ENCODE measurements at places on chromosomes 4 and X.
A peak's percentile ranks its signal among the peaks of the same experiment; 100 is the strongest.

GRCh38 chr4:100938698-100939097 is 408.6 kb downstream of the PPP3CA start:
- no peak for DNase-seq

- DNase-seq, result no peak
These were observed 1306.6 kb upstream of the PABPC4L start for GRCh38 chr4:135508006-135508714.

DNA sequence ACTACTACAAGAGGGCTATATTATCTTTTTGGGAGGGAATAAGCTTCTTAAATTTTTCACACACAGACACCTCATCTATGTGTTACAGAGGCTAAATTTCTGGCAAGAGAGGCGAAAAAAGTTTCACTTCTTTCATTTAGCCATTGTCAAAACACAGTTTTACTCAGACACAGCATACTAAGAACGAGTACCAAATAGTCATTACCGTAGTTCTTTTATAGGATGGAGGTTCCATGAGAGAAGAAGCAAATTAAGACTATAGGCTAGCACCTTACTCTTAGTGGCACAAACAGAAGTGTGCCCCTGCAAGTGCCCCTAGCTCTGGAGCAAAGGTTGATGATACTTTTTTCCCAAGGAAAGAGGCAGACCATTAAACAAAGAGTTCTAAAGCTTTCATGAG is 26.2 kb downstream of the UGT2B7 start:
- DNase-seq, result no peak

GRCh38 chr4:168631241-168632162 is 134.7 kb downstream of the PALLD start:
- peak; percentile 2 for DNase-seq

GRCh38 chr4:176789955-176790354 is 2.8 kb downstream of the VEGFC start:
- no peak for DNase-seq

- no peak for DNase-seq
These were observed 21.5 kb downstream of the NAT8L start for GRCh38 chr4:2080429-2081300.

- DNase-seq, result no peak
These were observed 196.2 kb downstream of the SNCA start for GRCh38 chr4:89640620-89641366.

GRCh38 chr4:138492176-138492575 is 250.0 kb upstream of the SLC7A11 start:
- DNase-seq, result no peak

DNA sequence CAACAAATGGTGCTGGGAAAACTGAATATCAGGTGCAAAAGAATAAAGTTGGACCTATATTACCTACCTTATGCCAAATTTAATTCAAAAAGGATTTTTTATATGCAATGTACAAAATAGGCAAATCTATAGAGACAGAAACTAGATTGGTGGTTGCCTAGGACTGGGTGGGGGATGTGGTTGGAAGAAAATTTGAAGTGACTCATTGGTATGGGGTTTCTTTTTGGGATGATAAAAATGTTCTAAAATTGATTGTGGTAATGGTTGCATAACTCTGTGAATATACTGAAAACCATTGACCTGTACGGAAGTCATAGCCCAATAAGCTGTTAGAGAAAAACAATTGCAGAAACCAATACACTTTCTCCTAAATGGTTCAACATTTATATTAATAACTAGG is 72.1 kb downstream of the COL4A5 start:
- DNase-seq, result no peak

DNA sequence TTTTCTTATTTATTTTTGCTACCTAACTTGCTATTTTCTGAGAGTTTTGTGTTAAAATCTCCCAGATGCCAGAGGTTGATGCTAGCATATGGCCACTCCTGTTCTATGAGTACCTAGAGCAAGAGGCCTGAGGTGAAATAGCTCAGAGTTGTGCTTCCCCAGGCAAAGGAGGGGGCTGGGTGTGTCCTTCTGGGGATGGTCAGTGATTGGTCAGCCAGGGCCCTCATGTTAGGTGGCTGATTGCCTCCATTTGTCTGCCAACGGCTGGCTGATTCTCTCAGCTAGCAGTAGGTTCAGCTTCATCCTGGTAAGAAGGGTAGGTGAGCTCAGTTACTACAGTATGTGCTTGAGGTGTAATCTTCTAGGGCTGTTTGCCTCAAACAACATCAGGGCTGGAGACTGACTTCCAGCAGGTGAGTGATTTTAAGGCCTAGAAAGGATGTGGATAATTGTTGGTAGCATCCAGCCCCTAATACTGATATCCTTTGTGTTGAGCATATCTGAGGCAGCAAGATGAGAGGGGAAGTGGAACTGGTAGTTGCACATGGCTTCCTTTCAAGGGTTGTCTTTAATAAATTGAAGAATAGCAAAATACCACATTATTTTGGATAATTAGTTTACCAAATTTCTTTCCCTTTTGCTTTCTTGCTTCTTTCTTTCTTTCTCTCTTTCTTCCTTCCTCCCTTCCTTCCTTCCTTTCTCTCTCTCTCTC is 62.5 kb upstream of the RHOH start:
- no peak for DNase-seq
